Daoy (cell line): ENCODE measurements at places on chromosomes 1 and 21.

GRCh38 chr1:101485712-101486111 is 248.9 kb downstream of the S1PR1 start:
- no peak for DNase-seq

DNA sequence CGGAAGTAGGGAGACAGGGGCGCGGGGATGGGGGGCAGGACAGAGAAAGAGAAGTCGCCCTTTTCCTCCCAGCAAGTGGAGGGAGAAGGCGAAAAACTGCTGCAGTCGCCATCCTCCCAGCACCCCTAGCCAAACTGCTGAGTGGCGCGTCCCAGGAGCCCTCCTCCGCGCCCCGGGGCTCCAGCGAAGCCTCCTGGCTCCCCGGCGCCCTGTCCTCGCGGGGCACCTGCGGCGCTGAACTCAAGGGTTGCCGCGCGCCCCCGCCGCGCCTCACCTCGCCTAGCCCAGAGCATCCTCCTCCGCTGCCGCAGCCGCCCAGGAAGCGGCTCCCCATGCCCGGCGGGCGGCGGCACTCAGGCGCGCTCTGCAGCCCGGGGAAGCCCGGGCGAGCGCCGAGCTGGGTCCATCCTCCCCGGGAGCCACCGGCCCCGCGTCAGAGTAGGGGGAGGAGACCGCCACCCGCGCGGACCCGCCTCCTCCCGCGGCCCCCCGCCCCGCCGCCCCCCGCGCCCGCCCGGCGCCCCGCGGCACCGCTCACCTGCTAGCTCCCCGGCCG is at the start of gene DAB1:
Gene DAB1 (minus strand): TSS at position 405 of the 556 bp plus-strand sequence. CDS start 133,030 bp downstream, outside the sequence.
- DNase-seq: peak; percentile 46

- no peak for DNase-seq
Observed at GRCh38 chr21:33254766-33255165, 11.4 kb upstream of the IL10RB start.

DNA sequence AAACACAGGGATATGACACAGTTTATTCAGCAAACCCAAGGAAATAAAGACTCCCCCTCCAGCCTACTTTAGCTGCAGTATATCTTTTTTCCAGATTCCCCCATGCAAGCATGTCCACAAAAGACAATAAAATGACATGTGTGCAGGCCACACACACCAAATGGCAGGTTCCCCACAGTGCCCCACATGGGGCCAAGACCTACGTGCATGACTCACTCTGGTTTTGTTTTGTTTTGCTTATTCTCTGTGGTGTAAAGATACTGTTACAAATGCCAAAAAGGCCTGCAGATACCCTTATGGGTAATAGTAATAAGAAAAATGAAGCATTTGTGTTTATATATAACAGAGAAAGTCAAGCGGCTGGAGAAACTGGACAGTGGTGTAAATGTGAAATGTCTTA is 71.6 kb downstream of the RD3 start:
- peak; percentile 74 for DNase-seq

GRCh38 chr21:28734522-28735175 is 258.0 kb downstream of the LTN1 start:
- DNase-seq: no peak

DNA sequence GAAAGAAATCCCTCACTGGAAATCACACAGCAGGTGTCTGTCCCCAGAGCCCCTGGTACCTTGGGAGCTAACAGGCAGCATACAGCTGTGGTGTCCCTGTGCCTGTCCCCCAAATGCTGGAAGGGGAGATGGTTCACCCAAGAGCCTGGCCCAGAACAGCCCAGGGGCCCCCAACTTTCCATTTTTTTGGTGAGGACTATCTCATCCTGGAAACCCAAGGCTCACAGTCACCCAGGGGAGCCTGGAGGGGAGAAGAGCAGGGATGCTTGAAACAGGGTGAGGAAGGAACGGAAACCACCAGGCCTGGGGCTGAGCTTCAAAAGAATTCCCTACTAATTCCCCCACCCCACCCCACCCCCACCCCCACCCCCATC is 3.6 kb downstream of the SDC3 start:
- no peak for DNase-seq

- DNase-seq: no peak
Observed at GRCh38 chr1:53367503-53368313, 39.8 kb upstream of the LRP8 start.

- no peak for DNase-seq
Observed at GRCh38 chr1:30422251-30422650, 301.1 kb downstream of the MATN1 start.

- no peak for DNase-seq
Observed at GRCh38 chr1:240492832-240493440, 119.0 kb downstream of the GREM2 start.

GRCh38 chr1:201807958-201808632 is 20.9 kb upstream of the IPO9 start:
- no peak for DNase-seq

DNA sequence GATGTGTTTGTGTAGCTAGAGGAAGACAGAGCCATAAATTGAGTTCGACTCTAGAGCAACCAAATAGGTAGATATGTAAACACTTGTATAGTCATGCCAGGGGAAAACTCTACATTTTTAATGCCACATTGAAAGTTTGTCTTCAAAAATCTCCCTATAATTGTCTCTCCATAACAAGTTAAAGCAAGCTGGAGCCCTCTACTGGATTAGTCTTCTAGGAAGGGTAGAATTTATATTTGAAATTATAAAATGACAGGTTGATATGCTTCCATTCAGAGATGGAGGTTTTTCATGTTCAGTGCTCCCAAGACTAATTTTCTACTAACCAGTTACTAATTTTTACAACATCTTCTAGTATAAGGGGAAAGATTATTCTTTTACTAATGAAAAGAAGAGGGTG is 13.1 kb upstream of the COL24A1 start:
- no peak for DNase-seq

DNA sequence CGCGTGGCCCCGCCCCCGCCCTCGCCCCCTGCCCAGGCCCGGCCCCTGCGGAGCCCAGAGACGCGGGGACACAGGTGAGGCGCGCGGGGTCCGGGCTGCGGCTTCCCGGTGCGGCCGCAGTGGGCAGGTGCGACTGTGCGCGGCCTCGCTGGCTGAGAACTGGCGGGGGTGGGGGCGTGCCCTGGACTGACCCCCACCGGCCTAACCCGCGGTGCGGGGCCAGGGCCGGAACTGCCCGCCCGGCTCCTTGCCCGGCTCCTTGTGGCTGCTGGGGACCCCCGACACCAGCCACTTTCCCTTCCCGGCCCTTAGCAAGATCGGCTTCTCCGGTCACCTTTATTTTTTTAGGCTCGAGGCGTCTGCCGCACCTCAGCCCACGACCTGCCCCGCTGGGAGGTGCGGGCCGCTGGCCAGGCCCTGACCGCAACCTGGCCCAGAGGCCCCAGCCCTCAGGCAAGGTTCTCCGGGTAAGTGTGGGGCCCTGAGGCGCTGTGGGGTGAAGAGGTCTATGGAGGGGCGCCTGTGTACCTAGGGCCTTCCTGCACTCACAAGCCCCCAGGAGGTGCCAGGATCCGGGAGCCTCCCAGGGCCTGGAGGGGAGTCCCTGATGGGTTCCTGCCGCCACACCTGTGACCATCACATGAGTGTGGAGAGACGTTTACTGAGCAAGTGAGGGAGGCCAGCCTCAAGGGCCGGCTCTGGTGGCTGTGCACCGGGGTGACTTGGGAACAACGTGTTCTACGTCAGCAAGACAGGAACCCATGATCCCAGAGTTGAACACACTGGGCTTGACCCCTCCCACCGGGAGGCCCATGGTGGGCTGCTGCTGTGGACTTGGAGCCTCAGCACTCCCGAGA is at the start of gene SMIM1:
Gene SMIM1 (plus strand): TSS at position 35 of the 857 bp plus-strand sequence. CDS start 2,625 bp downstream, outside the sequence.
- no peak for DNase-seq

GRCh38 chr1:236149003-236149595 is 6.8 kb downstream of the GPR137B start:
- DNase-seq: no peak

DNA sequence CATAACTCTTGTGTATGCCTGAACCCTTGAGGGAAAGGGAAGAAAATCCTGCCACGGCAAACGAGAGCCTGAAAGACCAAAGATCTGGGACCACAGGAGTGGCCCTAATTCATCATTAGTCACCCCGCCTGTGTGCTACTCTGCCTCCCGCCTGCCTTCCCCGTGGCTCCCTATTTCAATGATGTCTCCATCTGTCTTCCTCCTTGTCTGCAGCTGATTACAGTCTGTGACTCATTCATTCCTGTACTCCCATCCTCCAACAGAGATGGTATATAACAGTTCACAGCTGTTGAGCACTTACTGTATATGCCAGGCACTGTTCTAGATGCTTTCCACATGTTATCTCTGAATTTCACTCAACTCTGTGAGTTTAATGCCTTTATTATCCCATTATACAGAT is 96.6 kb downstream of the SEC16B start:
- peak; percentile 80 for DNase-seq

DNA sequence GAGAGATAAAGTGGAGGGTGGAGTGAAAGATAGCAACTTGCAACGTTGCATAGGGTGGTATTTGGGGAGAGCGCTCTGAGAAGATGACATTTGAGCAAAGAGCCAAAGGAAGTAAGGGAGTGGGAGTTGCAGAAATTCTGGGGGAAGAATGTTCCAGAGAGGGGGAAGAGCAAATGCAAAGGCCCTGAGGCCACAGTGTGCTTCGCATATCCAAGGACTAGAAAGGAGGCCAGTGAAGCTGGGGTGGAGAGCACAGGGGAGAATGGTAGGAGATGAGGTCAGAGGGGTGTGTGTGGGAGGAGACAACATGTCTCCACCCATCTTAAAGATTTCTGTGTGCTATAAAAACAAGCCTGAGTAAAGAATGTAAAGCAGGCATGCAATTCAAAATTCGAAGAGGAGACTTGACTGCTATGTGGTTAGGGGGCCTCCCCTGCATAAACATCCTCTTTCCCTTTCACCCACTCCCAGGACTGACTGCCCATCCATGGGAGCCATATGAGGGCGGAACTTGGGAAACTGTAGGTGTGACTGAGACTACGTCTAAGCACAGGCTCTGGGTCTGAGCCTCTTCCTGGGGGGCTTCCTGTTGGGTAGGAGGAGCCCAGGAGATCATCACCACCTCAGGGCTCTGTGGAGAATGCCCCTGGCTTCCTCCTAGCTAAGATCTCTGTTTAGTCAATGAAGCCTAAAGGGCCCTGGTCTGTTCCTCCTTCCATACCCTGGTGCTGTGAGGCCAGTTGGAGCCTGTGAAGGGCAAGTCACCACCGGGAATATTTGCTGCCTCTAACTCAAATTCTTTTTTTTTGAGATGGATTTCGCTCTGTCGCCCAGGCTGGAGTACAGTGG is 2.9 kb upstream of the CLIC4 start:
- DNase-seq: peak; percentile 93

DNA sequence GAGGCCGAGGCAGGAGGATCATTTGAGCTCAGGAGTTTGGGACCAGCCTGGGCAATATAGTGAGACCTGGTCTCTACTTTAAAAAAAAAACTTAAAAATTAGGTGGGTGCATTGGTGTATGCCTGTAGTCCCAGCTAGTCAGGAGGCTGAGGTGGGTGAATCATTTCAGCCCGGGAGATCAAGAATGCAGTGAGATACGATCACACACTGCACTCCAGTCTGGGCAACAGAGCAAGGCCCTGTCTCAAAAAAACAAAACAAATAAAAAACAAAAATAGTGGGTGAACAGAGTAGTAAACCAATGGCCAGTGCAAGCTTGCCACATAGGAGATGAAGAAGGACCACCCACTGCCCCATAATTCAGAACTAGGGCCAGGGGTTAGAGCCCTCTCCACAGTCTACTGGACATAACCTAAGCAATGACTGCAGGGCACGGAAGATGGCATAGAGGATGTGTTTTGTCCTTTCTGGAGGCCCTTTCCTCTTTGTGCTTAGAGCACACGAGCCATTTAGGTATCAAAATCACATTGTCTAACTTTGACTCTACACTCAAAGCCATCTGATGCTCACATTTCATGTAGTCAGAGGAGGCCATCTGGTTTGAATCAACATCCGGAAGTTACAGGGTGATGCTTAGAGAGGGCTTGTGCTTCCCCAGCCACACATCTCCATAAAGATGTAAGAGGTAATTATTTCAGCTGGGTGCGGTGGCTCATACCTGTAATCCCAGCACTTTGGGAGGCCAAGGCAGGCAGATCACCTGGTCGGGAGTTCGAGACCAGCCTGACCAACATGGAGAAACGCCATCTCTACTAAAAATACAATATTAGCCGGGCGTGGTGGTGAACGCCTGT is 12.6 kb downstream of the CD2 start:
- DNase-seq: no peak

DNA sequence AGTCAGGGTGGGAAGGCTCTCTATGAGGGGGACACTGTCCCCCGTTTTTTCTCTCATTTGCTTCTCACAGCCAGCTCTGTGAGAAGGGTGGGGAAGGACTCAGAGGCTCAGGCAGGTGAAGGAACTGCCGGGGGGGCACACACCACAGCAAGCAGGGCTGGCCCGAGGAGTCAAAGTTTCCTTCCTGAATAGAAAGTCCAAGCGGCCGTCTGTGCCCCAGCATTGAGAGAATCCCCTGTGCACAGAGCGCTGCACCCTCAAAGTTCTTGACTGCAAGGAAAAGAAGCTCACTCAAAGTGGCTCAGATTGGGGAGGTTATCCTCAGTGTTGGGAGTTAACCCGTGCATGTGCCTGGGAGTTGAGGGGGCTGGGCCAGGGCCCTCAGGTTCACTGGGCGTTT is 145.2 kb upstream of the AJAP1 start:
- no peak for DNase-seq

DNA sequence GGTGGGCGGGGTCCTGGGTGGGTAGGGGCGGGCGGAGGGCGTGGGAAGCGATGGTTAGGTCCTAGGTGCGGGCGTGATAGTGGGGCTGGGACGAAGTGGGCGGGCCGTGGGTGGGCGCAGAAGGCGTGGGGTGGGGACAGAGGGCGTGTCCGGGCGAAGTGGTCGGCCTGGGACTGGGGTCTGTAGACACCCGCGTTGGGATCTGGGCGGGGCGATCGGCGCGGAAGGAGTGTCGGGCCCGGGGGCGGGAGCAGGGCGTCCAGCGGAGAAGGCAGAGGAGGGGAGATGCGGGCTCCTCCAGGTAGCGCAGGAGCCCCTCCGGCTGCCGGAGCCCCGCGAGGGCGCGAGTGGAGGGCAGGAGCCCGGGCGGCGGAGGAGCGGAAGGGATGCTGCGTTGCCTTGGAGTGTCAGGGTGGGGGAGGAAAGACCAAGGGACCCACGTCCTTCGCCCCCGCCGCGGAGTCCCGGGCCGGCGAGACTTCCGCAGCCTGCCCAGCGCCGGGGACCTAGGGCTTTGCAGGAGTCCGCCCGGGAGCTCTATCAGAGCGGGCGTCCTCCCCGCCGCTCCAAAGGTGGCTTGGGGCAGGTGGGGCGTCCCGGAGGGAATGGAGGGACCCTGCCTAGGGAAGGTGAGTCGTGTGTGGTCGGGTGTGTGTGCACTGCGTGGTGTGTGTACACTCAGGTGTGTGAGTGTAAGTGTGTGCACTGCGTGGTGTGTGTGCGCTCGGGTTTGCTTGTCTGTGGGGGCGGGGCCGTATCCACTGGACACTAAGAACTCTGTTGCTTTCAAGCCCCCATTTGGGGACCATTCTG is 27.0 kb upstream of the PRSS38 start:
- DNase-seq: peak; percentile 72

- DNase-seq: no peak
Observed at GRCh38 chr1:22190731-22191130, 47.8 kb upstream of the WNT4 start.

- DNase-seq: no peak
Observed at GRCh38 chr21:25402134-25402961, 204.9 kb downstream of the MRPL39 start.
